ENCODE measurements at places on chromosomes 2 and 18.

GRCh38 chr2:207869784-207870778 lies 100.4 kb upstream of the FZD5 start:
- no peak for DNase-seq

DNA sequence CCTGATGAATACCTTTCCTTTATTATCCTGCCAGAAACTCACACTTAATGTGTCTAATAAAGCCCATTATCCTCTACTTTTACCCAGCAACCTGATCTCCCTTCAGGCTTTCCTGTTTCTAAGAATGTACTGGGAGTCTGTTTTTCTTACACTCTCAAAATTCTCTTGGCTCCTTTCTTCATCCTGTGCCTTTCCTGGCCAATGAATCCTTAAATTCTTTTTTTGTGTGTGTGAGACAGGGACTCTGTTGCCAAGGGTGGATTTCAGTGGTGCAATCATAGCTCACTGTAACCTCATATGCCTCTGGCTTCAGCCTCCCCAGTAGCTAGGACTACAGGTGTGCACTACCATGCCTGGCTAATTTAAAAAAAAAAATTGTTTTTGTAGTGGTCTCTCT lies 72.7 kb downstream of the MAP2 start:
- no peak for DNase-seq

DNA sequence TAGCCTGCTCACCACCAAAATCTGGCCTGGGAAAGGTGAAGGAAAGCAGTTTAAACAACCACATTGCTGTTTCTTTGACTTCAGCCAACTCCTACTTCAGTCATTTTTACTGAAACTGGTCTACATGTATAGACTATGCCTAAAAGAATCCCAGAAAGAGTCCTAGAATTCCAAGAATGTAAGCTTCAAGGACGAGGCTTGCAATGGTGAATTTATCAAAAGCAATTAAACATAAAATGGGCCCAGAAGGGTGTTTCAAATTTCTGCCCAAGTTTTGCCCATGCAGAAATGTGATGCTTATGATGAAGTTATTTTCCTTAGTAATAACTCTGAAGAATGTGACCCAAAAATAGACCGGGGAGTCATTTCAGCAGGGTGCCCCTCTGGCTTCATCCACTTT lies 16.6 kb downstream of the EN1 start:
- DNase-seq = no peak

DNA sequence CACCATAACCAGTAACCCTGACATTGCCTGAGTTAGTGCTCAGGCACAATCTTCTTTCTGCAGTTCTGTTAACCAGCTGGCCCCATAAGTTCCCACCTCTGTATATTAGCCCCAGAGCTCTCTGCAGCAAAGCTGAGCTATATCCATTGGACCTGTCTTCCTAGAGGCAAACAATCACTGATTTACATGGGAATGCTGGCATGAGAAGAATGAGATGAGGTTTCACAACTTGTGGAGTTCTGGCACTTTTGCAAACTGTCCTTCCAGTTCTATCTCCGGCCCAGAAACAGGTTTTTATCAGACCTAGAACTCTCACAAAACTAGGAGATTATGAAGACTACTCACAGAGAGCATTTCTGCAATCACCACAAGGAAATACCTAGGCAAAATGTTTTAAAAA lies 7.9 kb upstream of the CCBE1 start:
- DNase-seq = no peak

- no peak for DNase-seq
Measured at GRCh38 chr2:45067859-45068570, 58.8 kb upstream of the SIX2 start.

DNA sequence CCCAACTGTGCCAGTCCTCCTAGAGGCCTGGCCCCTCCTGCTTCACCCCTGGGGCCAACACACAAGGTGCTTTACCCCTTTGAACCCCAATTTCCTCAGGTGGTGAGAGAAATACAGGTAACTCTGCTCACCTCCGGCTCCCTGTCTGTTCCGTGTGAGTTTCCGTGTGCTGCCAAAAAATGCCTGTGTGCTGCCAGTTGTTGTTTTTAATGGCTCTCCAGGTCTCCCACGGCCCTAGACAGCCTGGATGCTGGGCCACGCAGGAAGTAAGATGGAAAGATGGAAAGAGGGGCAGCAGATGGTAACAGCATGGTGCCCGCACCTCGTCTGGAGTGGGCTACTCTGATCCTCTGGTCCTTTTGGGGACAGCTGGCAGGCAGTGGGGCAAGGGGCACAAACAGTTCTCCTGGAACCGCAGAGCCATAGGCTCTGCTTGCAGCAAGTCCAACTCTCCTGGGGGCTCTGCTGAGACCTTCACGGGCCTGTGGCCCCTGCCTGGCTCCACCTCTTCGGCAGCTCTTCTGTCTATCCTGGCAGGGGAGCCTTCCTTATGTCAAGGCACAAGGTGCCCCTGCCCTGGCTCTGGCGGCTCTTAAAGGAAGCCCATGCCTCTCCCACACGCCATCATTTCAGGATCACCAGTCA lies 4.3 kb upstream of the ARHGEF4 start:
- no peak for DNase-seq

- no peak for DNase-seq
Measured at GRCh38 chr2:6506859-6507258, 358.8 kb downstream of the CMPK2 start.

- no peak for DNase-seq
Measured at GRCh38 chr2:191869178-191869577, 22.3 kb upstream of the CAVIN2 start.

GRCh38 chr2:45591073-45591472 lies 20.0 kb downstream of the SRBD1 start:
- DNase-seq = no peak

- no peak for DNase-seq
Measured at GRCh38 chr2:207176247-207176646, 10.5 kb upstream of the KLF7 start.

- DNase-seq = no peak
Measured at GRCh38 chr2:118118479-118118878, 30.2 kb downstream of the INSIG2 start.

DNA sequence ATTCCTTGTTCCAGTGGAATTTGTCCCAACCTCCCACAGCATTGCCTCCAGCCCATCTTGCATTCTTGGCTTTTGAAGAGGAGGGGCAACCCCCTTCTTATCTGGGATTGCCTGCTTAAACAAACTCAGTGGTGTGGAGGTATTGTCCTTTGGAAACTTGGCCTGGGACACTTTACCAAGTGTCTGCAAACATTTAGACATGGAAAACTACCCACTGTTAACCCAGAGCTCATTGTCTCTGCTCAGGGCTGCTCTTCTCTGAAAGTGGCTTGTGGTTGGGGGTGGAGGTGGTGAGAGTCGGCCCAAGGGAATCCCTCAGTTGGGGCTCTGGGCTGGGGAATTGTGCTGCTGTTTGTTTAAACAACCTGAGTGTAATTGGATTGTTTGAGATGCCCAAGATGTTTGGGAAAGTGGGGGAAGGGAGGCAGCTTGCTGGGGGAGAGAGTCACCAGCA lies 178.3 kb upstream of the GATA6 start:
- DNase-seq = no peak

DNA sequence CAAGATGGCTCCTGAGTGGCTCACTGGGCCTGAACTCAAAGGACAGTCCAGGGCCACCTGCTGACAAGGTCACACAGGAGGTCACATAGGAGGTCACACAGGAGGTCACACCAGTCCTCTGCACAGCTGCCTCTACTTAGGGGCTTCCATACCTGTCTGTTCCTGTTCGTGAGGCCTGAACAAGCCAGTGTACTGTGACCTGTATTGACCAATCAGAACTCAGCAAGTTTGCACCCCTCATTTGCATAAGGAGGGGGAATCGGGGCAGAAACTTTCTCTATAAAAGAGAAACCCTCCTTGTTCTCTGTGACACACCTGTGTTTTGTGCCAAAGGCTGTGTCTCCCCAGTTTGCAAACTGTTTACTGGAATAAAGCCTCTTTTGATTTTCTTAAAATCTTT lies 478.9 kb downstream of the EIPR1 start:
- no peak for DNase-seq

Measured in hippocampal formation (tissue), 2 donors.